ENCODE measurements at places on chromosomes 4 and X.

- DNase-seq: no peak
These were observed 69.8 kb upstream of the NEIL3 start for GRCh38 chr4:177239878-177240277.

- peak; percentile 14 for DNase-seq
These were observed 39.4 kb upstream of the NDP start for GRCh38 chrX:44012484-44013096.

GRCh38 chrX:13770013-13770535 lies 35.5 kb downstream of the OFD1 start:
- no peak for DNase-seq

GRCh38 chrX:138986235-138986634 lies 274.7 kb upstream of the FGF13 start:
- DNase-seq: no peak

- no peak for DNase-seq
These were observed 77.2 kb downstream of the FHIP1A start for GRCh38 chr4:151486168-151486567.

- no peak for DNase-seq
These were observed 7.0 kb downstream of the MXD4 start for GRCh38 chr4:2254665-2255500.

- DNase-seq: no peak
These were observed 3.4 kb downstream of the RAB33B start for GRCh38 chr4:139457318-139457717.

- DNase-seq: no peak
These were observed 6.8 kb upstream of the MSL3 start for GRCh38 chrX:11751261-11751660.

DNA sequence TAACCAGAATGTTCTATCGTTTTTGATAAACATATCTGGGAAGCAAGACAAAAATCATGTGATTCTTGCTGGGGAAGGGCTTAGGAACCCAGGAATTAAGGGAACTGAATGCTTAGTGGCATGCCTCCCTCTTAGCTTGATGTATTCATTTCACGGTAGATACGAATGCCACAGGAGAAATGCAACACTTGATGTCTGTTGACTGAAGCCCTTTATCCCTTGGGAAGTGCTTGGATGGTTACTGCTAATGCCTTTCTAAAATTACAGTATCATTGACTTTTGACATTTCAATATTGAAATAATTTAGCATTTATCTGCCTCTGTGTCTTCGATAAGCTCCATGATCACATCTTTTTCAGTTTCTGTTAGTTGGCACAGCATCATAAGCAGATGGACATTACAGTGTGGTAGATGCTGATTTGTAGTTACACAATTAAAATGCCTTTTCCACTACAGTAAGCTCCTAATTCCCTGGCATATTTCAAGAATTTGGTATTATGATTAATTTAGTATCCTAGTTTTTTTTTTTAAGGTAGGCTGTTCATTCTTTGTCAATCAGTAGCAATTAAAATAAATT lies 226.7 kb downstream of the ARHGAP10 start:
- DNase-seq: no peak

- DNase-seq: no peak
These were observed 462.3 kb downstream of the DMD start for GRCh38 chrX:32749070-32749469.

GRCh38 chrX:54920610-54921426 lies at the start of gene TRO:
TSS of gene TRO (plus strand) at chrX:54920824. CDS start at chrX:54922247, 1,423 bp downstream.
- no peak for DNase-seq

DNA sequence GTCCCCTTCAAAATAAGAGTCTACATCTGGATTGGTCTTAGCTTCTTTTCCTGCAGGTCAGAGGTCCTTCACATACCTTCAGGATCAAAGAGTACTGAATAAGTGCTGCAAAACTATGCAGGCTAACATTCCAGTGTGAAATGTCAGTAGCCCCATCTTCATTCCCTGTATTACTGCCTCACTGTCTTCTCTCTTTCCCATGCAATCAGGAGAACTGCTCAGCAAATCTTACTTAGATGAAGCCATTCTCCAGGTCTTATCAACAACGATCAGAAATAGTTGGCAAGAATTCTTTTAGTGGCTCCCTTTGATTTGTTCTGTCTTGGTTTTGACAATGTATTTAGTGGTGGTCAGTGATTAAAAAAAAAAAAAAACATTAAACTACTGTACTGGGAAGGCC lies 26.0 kb upstream of the IQCM start:
- no peak for DNase-seq

DNA sequence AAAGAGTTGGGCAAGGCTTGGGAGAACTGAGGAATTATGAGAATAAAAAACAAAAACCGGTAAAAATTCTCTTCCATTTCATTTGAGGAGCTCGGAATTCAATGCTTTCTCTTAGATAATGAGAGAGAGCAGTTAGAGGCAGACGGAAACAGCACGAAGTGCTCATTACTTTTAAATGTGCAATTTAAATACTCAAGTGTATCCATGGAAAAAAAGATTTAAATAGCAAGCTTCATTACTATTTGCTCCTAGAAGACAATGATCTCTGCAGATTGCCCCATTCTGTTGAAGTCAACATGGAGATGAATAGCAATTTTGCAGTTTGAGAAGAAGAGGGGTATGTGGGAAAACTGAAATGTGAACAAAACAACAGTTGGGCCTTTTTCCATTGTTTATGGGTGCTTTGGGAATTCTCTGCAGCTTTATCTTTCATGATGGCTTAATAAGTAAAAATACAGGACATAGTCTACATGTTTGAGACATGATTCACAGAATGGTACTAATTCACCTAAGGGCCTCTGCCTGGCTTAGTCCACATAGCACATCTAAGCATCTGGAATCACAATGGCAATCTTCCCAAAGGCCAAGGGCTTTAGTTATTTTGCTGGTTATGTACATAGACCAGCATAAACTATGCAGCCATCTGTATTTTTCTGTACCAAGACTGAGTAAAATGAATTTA lies 512.7 kb upstream of the FAT1 start:
- DNase-seq: no peak

GRCh38 chr4:169116270-169116901 lies 106.3 kb upstream of the CBR4 start:
- no peak for DNase-seq

- DNase-seq: no peak
These were observed 69.7 kb upstream of the PGRMC2 start for GRCh38 chr4:128357286-128357685.

DNA sequence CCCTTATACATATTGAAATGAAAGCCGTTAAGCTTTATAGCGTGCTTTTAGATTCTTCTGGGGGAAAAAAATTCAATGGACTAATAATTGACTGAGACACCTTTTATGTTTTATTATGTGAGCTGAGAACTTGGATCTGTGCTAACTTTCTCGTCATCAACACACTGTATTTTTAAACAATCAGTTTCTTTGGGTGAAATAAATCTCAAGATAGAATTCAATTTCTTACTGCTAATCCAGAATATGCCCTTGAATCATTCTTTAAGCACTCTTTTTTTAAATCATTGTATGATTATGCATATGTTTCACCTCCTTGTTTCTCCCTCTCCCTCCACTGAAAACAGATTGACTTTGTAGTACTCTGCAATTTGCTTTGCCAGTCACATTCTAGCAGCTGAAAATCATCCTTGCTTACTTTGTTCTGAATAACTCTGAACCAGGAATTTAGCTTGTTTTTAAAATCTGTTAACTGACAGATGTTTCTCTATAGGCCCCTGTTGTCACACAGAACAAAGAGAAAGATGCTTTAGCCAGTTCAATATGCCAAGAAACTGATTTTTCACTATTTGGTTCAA lies 81.5 kb downstream of the SLIT2 start:
- no peak for DNase-seq

DNA sequence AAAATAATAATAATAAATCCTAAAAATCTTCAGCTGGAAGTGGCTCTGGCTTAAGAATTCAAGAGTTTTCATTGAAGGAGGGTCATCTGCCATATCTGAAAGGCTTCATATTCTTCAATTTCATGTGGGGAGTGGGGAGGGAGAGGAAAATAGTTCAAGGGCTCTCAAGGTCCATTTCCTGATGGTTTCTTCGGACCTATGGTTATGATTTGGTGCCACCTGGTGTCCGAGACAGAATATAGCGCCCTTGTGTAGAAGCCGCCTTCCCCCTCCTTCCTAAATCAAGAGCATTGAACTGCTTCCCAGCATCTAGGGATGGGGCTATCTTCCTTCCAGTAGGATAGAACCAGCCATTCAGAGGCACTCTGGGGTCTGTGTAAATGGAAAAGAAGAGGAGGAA lies 34.3 kb downstream of the NLGN3 start:
- DNase-seq: no peak

DNA sequence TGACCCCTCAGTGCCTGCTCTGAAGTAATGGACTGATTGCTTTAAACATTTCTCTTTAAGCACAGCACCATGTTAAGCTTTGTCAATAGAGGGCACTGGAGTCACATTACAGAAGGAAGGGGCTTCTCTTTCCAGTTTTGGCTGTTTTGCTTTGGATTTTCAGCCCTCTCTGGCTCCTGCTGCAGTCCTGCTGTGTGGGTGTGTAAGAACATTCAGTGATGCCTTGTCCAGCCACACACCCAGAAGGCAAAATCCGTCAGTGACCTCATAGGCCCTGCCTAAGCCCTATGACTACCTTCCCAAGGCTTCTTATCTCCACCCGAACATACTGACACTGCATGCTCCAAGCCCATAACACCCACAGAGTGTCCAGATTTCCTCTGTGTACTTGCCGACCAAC lies 215.3 kb upstream of the CTSO start:
- no peak for DNase-seq

DNA sequence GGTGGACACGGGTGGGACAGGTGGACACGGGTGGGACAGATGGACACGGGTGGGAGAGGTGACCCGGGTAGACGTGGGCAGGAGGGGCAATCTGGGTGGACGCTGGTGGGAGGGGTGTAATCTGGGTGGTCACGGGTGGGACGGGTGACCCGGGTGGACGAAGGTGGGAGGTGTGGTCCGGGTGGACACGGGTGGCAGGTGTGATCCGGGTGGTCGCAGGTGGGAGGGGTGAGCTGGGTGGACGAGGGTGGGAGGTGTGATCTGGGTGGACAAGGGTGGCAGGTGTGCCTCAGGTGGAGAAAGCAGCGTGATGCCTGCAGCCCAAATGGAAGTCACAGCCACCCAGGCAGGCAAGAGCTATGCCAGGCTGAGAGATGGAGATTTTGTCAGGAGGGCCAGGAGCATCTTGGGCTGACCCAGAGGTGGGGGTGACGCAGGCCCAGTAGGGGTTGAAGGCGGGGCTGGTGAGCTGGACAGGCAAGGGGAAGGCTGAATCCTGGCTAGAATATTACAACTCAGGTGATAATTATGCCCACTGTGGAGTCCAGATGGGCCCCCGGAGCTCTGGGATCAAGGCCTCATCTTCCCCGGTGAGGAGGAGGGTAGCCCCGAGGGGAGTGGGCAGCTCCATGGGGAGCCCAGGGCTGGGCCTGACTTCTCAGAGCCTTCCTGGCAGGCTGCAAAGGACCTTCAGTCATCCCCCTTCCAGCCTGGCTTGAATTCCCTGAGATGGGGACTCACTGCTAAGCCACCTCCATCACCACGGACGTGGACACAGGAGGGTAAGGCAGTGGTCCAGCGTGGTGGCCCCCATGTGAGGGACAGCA lies 100.0 kb downstream of the ADRA2C start:
- no peak for DNase-seq

All from stimulated activated CD8-positive, alpha-beta memory T cell treated with anti-CD3 and anti-CD28 coated beads, Interleukin-7, amount 100 ng/mL, for 24 hours (primary cell).